EH (cell line): ENCODE measurements at places on chromosomes 3 and 15.
A peak's percentile ranks its signal among the peaks of the same experiment; 100 is the strongest.

GRCh38 chr15:62453981-62454380 is 288.9 kb upstream of the C2CD4B start:
- peak; percentile 78 for DNase-seq

GRCh38 chr3:68059628-68060152 is 405.3 kb upstream of the SUCLG2 start:
- DNase-seq: no peak

DNA sequence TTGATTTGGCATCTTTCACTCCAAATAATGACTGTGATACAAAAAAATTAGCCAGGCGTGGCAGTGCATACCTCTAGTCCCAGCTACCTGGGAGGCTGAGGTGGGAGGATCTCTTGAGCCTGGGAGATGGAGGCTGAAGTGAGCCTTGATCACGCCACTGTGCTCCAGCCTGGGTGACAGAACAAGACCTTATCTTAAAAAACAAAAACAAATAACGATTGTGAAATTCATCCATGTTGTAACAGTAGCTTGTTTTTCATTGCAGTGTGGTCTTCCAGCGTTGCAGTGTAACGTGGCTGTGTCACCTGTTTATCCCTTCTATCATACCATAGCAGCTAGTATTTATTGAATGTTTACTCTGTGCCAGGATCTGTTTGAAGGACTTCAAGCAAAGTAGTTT is 120.9 kb downstream of the ITPR1 start:
- DNase-seq: no peak

- DNase-seq: no peak
Measured at GRCh38 chr15:61056386-61056785, 172.7 kb downstream of the RORA start.

DNA sequence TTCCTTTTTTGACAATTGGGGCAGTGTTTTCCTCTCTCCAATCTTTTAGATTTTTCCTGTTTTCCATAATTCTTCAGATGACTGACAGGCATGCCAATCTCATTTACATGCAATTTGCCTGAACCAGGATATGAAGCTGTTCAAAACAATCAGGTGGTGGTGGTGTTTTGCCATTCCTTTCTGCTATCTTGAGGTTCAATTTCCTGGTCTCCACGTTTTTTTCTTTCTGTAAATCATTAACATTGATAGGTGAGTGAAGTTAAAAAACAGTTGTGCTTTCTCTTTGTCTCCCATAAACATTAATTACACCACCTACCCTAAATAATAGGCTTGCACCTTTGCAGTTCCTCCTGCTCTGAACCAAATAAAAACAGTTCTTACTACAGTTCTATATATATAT is 49.1 kb downstream of the C2CD4A start:
- DNase-seq: no peak
